ENCODE measurements at places on chromosomes 6 and 20. TPM values are rescaled to one million over a fixed set of nuclear protein-coding genes. Genes with fewer than 3 reads are reported as not detected.

Gene SPTLC3
- 5.6 TPM for total RNA-seq

DNA sequence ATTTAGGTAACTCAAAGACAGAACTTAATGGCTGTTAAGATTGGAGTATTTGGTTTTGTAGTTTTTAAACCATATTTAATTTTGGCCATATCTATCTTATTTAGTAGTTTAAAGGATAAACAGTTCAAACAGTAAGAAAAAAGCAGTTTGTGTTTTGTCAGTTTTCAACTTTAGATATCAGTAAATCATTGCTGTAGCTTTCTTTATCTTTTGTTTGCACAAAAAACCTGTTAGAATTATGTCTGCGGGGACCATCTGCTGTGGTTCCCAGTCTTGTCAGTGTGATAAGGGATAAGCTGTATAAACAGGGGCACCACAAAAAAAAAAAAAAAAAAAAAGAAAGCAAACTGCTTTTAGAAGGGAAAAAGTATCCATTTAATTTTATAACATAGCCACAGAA lies 40.9 kb downstream of the CDKAL1 start:
- no peaks in the 10 kb centered on the region for H3K4me1 ChIP-seq
- H3K27me3 ChIP-seq: no peaks in the 10 kb centered on the region
- H3K27ac ChIP-seq: no peak overlapping the region
- H3K4me3 ChIP-seq: no peak overlapping the region

- H3K4me3 ChIP-seq: no peak overlapping the region
- peaks cover 46% of the 10 kb centered on the region for H3K27me3 ChIP-seq
- H3K27ac ChIP-seq: no peak overlapping the region
- no peaks in the 10 kb centered on the region for H3K36me3 ChIP-seq
Observed at GRCh38 chr6:387293-387741, 4.2 kb upstream of the IRF4 start.

DNA sequence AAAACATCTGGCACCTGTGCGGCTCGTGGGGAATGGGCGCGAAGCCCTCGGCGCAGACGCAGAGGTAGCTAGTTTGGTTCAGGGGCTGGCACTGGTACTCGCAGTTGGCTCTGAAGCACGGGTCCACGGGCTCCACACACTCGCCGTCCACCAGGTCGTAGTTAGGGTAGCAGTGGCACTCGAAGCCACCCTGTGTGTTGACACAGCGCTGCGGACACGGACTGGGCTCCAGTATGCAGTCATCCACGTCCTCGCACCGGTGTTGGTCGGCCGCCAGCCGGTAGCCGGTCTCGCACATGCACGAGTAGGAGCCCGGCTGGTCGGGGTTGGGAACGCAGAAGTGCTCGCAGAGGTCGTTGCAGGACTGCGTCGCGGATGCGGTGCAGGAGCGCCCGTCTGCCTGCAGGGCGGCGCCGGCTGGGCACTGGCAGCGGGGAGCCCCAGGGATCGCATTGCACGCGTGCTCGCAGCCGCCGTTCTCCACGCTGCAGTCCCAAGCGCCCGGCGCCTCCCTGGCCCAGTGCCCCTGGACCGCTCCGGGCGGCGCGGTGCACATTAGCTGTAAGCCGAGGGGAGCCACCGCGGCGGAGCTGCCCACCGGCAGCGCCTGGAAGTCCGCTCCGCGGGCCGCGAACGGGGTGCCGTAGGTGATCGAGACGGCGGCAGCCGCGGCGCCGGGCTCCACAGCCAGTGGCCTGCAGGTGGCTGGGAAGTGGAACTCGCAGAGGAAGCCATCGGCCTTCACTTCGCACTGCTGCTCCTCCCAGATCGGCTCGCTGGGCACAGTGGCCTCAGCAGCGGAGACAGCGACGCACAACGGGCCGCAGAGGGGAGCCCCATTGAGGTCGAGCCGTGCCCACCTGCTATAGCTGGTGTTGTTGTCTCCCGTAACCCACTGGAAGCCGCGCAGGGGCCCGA lies 930 bp downstream of the THBD start:
- peaks cover 19% of the 10 kb centered on the region for H3K27me3 ChIP-seq
- peak overlapping the region; percentile 61 for H3K4me3 ChIP-seq
- H3K36me3 ChIP-seq: no peaks in the 10 kb centered on the region
- DNase-seq: peak; percentile 8
- H3K4me1 ChIP-seq: peaks cover 24% of the 10 kb centered on the region
- no peak overlapping the region for H3K27ac ChIP-seq

Gene UNC5CL
- total RNA-seq: 0.27 TPM

DNA sequence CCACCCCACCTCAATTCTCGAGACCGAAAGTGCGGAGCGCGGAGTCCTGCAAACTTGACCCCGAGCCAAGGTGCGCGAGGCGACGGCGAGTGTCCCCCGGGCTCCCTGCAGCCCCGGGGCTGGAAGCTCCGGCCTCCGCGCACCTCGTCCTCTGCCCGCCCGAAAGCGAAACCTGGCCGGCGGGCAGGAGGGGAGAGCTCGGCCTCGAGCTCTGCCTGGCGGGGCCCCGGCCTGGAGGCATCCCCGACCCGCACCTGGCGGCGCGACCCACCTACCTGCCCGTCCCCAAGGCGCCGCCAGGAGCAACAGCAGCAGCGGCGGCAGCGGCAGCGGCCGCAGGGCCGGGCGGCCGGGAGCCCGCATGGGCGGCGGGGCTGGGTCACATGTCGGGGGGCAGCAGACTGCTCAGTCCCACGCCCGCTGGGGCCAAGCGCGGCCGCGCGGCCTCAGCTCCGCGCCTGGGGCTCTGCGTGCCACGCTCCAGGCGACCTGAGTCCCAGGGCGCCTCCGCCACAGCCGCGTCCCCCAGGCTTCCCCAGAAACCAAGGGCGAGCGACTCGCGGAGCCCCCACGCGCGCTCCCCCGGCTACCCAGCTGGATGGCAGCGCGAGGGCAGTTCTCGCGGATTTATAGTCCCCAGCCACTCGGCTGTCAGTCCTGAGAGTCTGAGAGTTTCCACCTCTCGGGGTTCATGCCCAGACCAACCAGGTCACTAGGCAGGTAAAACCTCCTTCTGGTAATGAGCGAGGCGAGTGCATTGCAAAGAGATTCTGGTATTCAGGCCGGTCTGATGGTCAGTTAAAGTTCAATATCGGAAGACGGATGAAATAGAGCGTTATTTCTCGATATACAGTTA lies at the start of gene IL20RA:
Gene IL20RA, minus strand, starts transcription at position 600 of the 856 bp plus-strand sequence. Its CDS starts 237 bp downstream, at position 363.
- H3K4me1 ChIP-seq: no peaks in the 10 kb centered on the region
- no peak for DNase-seq
- H3K36me3 ChIP-seq: no peaks in the 10 kb centered on the region
- peak within 1 kb of the TSS; percentile 64 for H3K4me3 ChIP-seq

DNA sequence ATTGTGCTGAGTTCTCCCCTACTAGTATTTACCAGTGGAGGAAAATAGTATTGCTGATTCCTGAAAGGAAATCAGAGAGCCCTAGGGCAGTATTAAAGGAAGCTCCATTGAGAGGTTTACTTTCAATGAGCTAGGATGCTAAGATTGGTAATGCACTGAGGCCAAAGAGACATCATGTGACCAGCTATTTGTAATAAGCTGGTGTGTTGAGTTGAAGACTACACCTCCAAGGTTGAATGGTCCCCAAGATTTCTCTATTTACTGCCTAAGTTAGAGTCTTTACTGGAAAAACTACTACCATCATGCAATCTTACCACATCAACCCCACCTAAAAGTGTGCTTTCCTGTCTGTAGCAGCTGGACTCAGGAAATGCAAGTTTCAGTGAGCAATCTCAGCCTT lies 151.5 kb upstream of the GJE1 start:
- H3K4me3 ChIP-seq: no peak overlapping the region
- H3K4me1 ChIP-seq: no peaks in the 10 kb centered on the region
- no peak overlapping the region for H3K27ac ChIP-seq
- DNase-seq: no peak

GRCh38 chr6:64250126-64250525 lies 614.5 kb downstream of the PHF3 start:
- H3K36me3 ChIP-seq: no peaks in the 10 kb centered on the region
- H3K27me3 ChIP-seq: no peaks in the 10 kb centered on the region
- no peak for DNase-seq
- H3K4me3 ChIP-seq: no peak overlapping the region

Gene HS3ST5
- 3.2 TPM for total RNA-seq

DNA sequence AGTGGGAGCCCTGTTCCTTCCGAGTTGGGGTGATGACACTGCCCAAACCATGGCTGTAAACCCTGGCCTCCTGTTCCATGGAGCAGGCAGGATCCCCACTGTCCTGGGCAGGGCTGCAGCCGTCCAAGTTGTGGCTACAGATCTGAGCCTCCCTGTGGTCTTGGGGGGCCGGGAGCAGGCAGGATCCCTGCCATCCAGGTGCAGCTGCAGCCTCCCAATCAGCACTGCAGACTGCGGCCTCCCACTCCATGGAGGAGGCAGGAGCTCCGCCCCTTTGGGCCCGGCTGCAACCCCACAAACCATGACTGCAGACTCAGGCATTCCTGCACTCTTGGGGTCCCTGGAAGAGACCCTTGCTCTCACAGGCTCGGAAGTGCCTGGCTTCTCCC lies 872.1 kb upstream of the GJE1 start:
- no peaks in the 10 kb centered on the region for H3K36me3 ChIP-seq
- H3K4me3 ChIP-seq: no peak overlapping the region
- H3K27me3 ChIP-seq: no peaks in the 10 kb centered on the region
- no peak overlapping the region for H3K27ac ChIP-seq
- no peaks in the 10 kb centered on the region for H3K4me1 ChIP-seq

Gene AK9
- total RNA-seq: 3.4 TPM

- no peaks in the 10 kb centered on the region for H3K27me3 ChIP-seq
- H3K4me1 ChIP-seq: no peaks in the 10 kb centered on the region
- H3K4me3 ChIP-seq: no peak overlapping the region
- H3K36me3 ChIP-seq: no peaks in the 10 kb centered on the region
Observed at GRCh38 chr6:19998541-19998940, 161.4 kb downstream of the ID4 start.

DNA sequence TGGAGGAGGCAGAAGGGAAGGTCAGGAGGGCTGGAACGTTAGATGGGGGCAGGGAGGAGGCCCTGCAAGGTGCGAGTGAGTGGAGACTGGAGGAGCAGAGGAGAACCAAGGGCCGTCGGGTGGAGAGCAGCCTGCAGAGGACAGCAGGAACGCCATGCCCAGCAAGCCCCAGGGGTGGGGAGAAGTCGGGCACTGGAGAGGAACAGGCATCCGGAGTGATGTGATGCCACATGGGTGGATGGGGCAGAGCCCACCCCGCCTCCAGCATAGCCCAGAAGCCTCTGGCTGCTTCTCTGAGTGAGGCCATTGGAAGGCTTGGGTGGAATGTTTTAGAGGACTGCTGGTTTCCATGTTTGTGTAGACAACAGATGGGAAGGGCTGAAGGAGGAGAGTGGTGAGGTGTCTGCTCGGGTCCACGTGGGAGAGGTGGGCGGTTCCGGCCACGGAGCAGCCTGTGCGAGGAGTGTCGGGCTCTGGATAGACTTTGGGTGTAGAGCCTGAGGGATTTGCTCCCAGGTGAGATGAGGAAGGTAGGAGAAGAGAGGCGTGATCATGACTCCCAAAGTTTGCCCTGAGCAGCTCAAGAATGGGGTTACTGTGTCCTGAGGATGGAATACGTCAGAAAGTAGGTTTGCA lies 221.4 kb downstream of the SMOC2 start:
- H3K4me3 ChIP-seq: no peak overlapping the region
- no peaks in the 10 kb centered on the region for H3K27me3 ChIP-seq
- H3K27ac ChIP-seq: no peak overlapping the region
- H3K4me1 ChIP-seq: no peaks in the 10 kb centered on the region

Gene CDSN
- 0.22 TPM for total RNA-seq

Gene TBXT
- total RNA-seq: not detected

GRCh38 chr6:35691027-35691824 lies 2.5 kb upstream of the FKBP5 start:
- no peak overlapping the region for H3K4me3 ChIP-seq
- DNase-seq: no peak
- no peaks in the 10 kb centered on the region for H3K27me3 ChIP-seq

- H3K4me1 ChIP-seq: peaks cover 2% of the 10 kb centered on the region
- no peaks in the 10 kb centered on the region for H3K27me3 ChIP-seq
- no peak overlapping the region for H3K27ac ChIP-seq
- no peaks in the 10 kb centered on the region for H3K36me3 ChIP-seq
- DNase-seq: no peak
Observed at GRCh38 chr6:33075208-33075567, 602 bp upstream of the HLA-DPB1 start.

DNA sequence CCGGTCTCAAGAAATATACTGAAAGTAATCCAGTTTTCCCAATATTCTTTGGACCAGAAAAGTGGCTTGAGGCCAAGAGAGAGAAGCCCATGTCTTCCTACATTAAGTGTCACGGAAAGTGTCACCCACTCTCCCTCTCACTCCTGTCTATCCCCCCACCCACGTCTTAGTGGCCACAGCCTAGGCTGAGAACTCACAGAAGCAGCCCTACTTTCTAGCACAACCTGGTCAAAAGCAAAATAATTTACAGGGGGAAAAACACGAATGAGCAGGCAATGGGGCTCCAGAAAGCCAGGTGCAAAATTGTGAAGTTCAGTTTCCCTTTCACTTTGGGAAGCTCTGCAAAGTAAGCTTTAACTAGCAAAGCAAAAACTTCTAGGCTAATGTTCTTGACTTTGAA lies 118.0 kb downstream of the OPRM1 start:
- H3K4me3 ChIP-seq: no peak overlapping the region
- H3K27ac ChIP-seq: no peak overlapping the region
- H3K36me3 ChIP-seq: no peaks in the 10 kb centered on the region

Gene DOK5
- 0.82 TPM for total RNA-seq

GRCh38 chr6:39889229-39889628 lies 45.0 kb downstream of the MOCS1 start:
- H3K4me1 ChIP-seq: peaks cover 45% of the 10 kb centered on the region
- DNase-seq: no peak
- H3K4me3 ChIP-seq: no peak overlapping the region

DNA sequence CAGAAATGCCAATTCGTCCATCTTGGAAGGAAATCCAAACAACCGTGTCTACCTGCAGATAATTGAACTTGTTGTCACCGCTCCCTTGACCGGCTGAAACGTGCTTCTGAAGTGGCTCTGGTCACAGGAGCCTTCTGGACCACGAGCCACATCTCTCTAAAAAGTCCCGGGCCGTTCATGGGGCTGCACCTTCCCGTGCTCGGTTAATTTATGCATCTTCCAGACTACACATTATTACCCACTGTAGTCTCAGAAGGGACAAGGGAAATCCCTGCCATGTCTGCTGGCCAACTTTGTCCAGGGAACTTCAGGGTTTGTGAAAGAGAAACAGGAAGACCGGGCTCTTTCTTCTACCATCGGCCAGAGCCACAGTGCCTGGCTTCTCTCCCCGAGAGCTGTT lies 63.4 kb upstream of the MPC1 start:
- no peaks in the 10 kb centered on the region for H3K27me3 ChIP-seq
- no peak for DNase-seq
- no peak overlapping the region for H3K27ac ChIP-seq
- peaks cover 7% of the 10 kb centered on the region for H3K36me3 ChIP-seq
- no peaks in the 10 kb centered on the region for H3K4me1 ChIP-seq
- H3K4me3 ChIP-seq: no peak overlapping the region

Gene RBPJL
- not detected for total RNA-seq

Gene FAM209B
- 0.60 TPM for total RNA-seq

- no peak overlapping the region for H3K27ac ChIP-seq
- H3K4me3 ChIP-seq: no peak overlapping the region
- no peaks in the 10 kb centered on the region for H3K36me3 ChIP-seq
- no peaks in the 10 kb centered on the region for H3K4me1 ChIP-seq
Observed at GRCh38 chr6:83976871-83977270, 56.7 kb upstream of the MRAP2 start.

GRCh38 chr6:37572334-37572733 lies 72.6 kb upstream of the CCDC167 start:
- no peaks in the 10 kb centered on the region for H3K27me3 ChIP-seq
- no peak for DNase-seq
- no peak overlapping the region for H3K27ac ChIP-seq

GRCh38 chr6:139313784-139314545 lies 22.2 kb upstream of the TXLNB start:
- peaks cover 1% of the 10 kb centered on the region for H3K4me1 ChIP-seq
- DNase-seq: no peak
- no peak overlapping the region for H3K4me3 ChIP-seq
- H3K36me3 ChIP-seq: no peaks in the 10 kb centered on the region
- no peak overlapping the region for H3K27ac ChIP-seq
- no peaks in the 10 kb centered on the region for H3K27me3 ChIP-seq

Gene MOXD1
- 3.5 TPM for total RNA-seq
